ENCODE measurements at places on chromosomes 16 and 17. TPM values are rescaled to one million over a fixed set of nuclear protein-coding genes. Genes with fewer than 3 reads are reported as not detected.

Gene SLC5A2
- 0.21 TPM for total RNA-seq

Gene SGF29
- 19.3 TPM for total RNA-seq

Gene TNFSF12
- 11.4 TPM for total RNA-seq

Gene OR1F1
- not detected for total RNA-seq

- peaks cover 6% of the 10 kb centered on the region for H3K4me1 ChIP-seq
- no peaks in the 10 kb centered on the region for H3K27me3 ChIP-seq
- DNase-seq, result no peak
- H3K36me3 ChIP-seq, result peaks cover 10% of the 10 kb centered on the region
- H3K4me3 ChIP-seq, result no peak overlapping the region
- no peak overlapping the region for H3K27ac ChIP-seq
These were observed 9.1 kb downstream of the TMEM208 start for GRCh38 chr16:67235816-67236562.

DNA sequence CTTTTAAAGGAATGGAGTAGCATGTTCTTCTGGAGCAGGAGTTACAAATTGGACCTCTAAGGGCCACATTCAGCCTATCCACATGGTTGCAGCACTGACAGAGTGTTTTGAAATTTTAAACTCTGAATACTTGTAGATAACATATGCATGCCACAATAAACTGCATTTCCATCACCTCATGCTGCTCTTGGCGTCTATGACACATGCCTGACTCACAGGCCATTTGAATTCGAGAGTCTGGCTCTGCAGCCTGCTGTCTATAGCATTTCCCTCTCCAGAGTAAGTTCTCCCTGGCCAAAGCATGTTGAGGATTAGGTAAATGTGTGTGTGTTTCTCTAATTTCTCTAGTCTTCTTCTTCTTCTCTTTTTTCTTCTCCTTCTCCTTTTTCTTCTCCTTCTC lies 28.7 kb upstream of the MYOCD start:
- H3K36me3 ChIP-seq, result no peaks in the 10 kb centered on the region
- no peak overlapping the region for H3K4me3 ChIP-seq
- H3K4me1 ChIP-seq, result no peaks in the 10 kb centered on the region
- H3K27me3 ChIP-seq, result no peaks in the 10 kb centered on the region
- no peak overlapping the region for H3K27ac ChIP-seq

GRCh38 chr16:77918809-77919707 lies 103.3 kb upstream of the CLEC3A start:
- no peaks in the 10 kb centered on the region for H3K36me3 ChIP-seq
- H3K4me1 ChIP-seq, result no peaks in the 10 kb centered on the region
- no peaks in the 10 kb centered on the region for H3K27me3 ChIP-seq
- no peak overlapping the region for H3K4me3 ChIP-seq

DNA sequence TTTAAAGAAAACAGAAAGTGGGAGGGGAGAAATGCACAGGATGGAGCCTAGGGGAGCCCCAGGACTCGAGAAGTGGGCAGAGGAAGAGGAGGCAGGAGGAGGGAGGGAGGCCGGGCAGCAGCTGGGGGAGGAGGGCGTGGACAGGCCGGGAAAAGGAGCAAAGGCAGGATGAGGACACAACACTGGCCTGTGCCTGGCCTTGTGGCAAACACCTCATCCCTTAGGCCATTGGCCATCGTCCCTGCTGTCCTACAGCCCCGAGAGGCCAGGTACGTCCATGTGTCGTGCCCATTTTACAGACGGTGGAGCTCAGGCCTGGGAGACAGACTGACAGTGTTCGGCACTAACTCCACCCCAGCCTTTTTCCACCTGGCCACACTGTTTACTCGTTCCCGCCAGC lies 15.9 kb downstream of the JPH3 start:
- no peak overlapping the region for H3K4me3 ChIP-seq
- no peak for DNase-seq
- H3K27ac ChIP-seq, result no peak overlapping the region

GRCh38 chr17:71413935-71414334 lies 706.9 kb upstream of the SOX9 start:
- no peaks in the 10 kb centered on the region for H3K36me3 ChIP-seq
- no peak for DNase-seq
- no peak overlapping the region for H3K27ac ChIP-seq
- no peaks in the 10 kb centered on the region for H3K4me1 ChIP-seq
- no peaks in the 10 kb centered on the region for H3K27me3 ChIP-seq

GRCh38 chr17:39450847-39451581 lies at the start of gene MED1:
MED1 (minus strand) TSS chr17:39451263; CDS start chr17:39451062, 201 bp downstream.
- no peaks in the 10 kb centered on the region for H3K27me3 ChIP-seq
- H3K4me3 ChIP-seq, result peak within 1 kb of the TSS; percentile 92
- H3K36me3 ChIP-seq, result no peaks in the 10 kb centered on the region
- peak; percentile 95 for DNase-seq

Data from colonic mucosa (tissue), 4 donors.